Activated naive CD4-positive, alpha-beta T cell treated with anti-CD3 and anti-CD28 coated beads for 36 hours (primary cell): ENCODE measurements at places on chromosomes 5 and 9. TPM values are rescaled to one million over a fixed set of nuclear protein-coding genes. Genes with fewer than 3 reads are reported as not detected.
A peak's percentile ranks its signal among the peaks of the same experiment; 100 is the strongest.

GRCh38 chr5:75510836-75511434 lies 494 bp downstream of the CERT1 start:
- DNase-seq, result peak; percentile 37

DNA sequence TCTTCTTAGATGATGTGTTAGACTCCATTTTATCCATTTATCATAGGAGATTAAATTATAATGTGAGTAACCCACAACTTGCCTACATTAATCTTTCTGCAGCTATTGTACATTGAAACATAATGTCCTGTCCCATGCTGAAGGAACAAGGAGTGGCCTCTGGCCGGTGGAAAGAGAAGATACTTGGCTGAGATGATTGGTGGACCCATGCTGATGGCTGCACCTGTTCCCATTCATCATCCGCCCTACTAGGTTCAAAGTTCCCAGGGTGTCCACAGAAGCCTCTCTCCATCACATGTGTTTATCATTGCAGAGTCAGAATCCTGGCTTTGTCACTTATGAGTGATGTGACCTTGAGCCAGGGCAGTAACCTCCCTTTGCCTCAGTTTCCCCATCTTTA lies 24.7 kb downstream of the FBXL7 start:
- DNase-seq, result no peak

- DNase-seq, result peak; percentile 1
Observed at GRCh38 chr9:91166796-91167366, 194.8 kb downstream of the AUH start.

DNA sequence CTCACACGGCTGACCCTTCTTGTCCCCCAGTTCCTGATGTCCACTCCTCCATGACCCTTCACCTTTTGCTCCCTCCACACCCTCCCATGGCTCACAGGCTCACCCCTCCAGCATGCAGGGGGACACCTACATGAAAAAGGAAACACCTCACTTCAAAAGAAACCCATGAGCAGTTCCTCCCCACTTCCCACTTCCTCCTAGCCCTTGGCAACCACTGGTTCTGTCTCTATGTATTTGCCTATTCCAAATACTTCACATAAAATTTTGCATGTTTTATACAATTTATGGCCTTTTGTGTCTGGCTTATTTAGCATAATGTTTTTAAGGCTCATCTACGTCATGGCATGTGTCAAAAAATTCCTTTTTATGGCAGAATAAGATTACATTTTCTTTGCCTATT lies 100.2 kb upstream of the S1PR3 start:
- DNase-seq, result no peak

- DNase-seq, result no peak
Observed at GRCh38 chr9:23537192-23538066, 288.6 kb downstream of the ELAVL2 start.

SH3TC2 gene
- not detected for total RNA-seq
